ENCODE measurements at places on chromosomes 2 and 18. TPM values are rescaled to one million over a fixed set of nuclear protein-coding genes. Genes with fewer than 3 reads are reported as not detected.

The PLGLB2 gene
- 2.1 TPM for total RNA-seq

The DYNC2LI1 gene
- total RNA-seq: 28.0 TPM

The MAL gene
- total RNA-seq: not detected

The EPHA4 gene
- 33.2 TPM for total RNA-seq

The CHRNG gene
- not detected for total RNA-seq

The GDF7 gene
- total RNA-seq: 4.0 TPM

Data from uterine smooth muscle cell (primary cell).